ENCODE measurements at places on chromosomes 2 and 18.

- DNase-seq: no peak
Measured at GRCh38 chr2:29123617-29124349, 8.6 kb downstream of the CLIP4 start.

DNA sequence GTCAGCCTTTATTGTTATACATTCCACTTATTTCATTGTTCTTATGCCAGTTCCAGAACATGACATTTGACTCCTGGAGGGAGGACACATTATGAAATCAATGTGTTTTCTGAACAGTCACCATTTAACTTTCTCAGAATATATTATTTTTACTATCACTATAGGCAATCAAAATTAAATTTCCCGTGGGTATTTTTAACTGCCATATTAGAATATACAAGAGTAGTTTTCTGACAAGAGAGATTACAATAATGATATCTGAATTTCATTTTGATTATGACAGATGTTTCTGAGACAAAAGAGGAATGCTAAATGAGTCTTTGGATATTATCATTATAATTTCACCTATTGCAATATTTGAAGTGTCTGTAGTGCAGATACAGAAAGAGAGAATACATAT, 64.4 kb upstream of the FSIP2 start:
- DNase-seq: no peak

DNA sequence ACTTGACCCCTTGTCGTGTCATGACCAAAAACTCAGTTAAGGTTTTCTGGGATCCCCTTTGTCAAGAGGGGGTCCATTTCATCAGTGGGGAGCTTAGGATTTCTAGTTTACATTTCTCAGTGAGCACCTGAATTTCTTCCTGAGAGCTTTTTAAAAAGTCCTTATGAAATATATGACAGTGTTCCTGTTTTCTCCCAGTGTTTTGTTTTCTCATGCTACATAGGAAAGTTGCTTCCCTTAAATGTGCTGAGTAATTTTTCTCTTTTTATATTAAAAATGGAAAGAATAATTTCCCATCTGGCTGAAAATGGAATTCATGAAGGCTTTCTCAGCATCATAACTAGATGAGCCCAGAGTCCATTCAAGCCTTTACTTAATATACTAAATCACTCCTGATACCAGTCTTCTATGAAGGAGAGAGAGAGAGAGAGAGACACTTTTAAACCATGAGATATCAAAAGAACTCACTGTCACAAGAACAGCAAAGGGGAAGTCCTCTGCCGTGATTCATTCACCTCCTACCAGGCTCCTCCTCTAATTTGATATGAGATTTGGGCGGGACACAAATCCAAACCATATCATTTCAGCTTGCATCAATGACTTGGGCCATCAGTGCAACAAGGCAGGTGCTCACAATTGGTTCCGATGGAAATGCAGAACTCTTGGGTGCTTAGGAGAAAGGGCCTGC, 61.1 kb downstream of the XRCC5 start:
- no peak for DNase-seq

DNA sequence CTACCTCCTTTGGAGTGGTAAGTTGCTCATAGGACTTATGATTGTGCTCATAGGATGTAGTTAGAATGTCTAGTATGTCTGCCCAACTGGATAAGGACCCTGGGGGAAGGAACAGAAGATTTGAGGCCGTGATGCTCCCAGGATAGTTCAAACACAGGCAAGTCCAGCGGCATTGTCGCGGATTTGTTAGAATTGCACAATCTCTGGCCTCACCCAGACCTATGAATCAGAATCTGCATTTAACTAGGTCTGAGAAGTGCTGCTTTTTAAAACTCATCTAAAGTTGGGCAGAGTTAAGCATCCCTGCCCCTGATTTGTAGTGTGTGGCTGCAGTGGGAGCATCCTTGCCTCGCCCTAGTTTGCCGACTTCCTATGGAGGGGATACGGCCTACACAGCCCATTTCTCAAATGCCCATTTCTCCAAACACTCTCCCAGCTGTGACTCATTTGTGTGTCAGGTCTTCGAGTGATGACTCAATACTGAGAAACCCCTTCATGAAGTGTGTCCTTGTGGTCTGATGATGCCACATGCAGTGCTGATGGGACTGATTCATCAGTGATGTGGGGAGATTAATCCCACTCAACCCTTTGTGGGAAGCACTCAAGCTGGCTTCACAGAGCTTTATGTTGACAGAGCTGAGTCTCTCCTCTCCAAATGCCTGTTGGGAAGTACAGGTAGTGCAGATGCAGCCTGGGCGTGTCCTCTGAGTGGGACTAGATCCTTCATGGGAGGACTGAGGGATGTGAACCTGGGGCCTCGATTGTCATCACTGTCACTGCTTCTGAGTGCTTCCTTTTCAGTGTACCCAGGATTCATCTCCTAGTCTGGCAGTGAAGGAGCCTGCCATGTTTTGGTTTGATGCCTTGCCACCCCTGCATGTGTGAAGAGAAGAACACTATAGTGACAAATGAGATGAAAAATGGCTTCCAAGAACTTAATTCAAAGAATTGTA, 18.7 kb downstream of the SMIM21 start:
- no peak for DNase-seq

GRCh38 chr2:69466728-69467127, 29.5 kb upstream of the NFU1 start:
- DNase-seq: no peak

GRCh38 chr2:54665436-54665856, 58.0 kb upstream of the EML6 start:
- DNase-seq: peak; percentile 11

DNA sequence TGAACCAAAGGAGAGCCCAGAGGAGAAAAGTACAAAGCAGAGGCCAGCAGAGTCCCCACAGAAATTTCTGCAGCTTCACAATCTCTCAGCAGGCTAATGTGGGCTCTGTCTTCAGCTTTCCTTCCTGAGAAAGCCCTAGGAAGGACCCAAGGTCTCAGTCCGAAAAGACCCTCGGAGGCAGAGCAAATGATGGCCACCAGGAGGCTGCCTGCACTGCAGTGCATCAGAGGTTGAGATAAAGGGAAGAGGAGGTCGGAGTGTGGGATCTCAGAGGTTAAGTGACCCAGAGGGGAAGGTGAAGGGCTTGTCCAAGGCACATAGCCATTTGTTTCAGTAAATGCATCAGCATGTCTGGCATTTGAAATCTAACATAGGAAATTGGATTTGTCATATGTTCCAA, 299.1 kb upstream of the SLC14A2 start:
- DNase-seq: no peak

DNA sequence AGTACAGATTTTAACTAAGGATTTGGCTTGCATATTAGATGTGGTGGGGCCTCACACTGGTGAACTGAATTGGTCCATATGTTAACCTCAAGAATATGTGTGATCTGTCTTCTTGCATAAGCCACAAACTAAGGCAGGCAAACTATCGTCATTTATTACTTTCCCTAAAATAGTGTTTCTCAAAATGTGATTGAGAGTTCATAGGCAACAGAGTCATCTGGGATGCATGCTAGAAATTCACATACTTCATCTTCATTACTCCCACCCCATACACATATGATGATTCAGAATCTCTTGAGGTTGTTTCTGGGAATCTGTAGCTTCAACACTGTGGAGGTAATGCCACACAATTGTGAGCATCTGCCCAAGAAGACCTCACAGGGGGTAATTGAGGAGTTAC, 822.8 kb upstream of the CDH2 start:
- no peak for DNase-seq

DNA sequence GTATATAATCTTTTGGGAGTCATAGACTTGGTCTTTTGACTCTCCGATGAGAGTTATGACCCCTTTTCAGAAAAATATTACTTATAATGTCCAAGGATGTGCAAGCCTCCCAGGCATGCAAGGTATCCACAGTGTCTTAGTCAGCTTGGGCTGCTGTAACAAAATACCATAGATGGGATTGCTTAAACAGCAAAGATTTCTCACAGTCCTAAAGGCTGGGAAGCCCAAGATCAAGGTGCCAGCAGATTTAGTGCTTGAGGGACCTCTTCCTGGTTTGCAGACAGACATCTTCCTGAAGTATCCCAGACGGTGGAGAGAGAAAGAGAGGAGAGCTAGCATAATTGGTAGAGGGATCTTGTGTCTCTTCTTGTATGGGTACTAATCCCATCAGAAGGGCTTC, 35.6 kb upstream of the FBXO11 start:
- no peak for DNase-seq

GRCh38 chr2:54271843-54272627, 16.0 kb upstream of the TSPYL6 start:
- no peak for DNase-seq

All from immature natural killer cell (primary cell).